ENCODE measurements at places on chromosomes 11 and 22. TPM values are rescaled to one million over a fixed set of nuclear protein-coding genes. Genes with fewer than 3 reads are reported as not detected.

DNA sequence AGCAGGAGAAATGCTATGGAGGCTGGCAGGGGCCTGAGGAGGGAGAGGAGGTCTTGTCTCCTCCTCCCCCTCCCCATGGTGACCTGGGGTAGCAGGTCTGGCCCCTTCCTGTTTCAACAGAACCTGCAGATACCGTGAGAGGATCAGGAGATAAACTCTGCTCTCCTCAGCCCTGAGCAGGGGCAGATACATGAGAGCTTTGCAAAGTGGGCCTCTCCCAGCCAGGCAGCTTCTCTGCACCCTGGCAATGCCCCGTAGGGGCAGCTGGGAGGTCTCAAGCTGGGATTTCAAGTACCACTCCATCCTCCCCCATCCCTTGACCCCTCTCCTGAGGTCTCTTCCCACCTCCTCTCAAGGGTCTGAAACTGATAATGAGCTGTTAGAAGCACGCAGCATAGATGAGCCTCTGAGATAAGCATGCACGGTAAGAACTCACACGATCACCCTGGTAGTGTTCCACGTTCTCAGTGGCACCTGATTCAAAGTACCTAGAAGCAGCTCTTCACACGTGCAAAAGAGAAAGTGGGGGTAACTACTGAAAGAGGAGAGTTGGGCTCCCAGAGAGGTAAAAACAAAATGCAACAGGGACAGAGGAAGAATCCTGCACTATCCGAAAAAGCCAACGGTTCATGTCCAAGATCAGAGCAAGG, 4.9 kb upstream of the CCDC86 start:
- no peak for DNase-seq

DNA sequence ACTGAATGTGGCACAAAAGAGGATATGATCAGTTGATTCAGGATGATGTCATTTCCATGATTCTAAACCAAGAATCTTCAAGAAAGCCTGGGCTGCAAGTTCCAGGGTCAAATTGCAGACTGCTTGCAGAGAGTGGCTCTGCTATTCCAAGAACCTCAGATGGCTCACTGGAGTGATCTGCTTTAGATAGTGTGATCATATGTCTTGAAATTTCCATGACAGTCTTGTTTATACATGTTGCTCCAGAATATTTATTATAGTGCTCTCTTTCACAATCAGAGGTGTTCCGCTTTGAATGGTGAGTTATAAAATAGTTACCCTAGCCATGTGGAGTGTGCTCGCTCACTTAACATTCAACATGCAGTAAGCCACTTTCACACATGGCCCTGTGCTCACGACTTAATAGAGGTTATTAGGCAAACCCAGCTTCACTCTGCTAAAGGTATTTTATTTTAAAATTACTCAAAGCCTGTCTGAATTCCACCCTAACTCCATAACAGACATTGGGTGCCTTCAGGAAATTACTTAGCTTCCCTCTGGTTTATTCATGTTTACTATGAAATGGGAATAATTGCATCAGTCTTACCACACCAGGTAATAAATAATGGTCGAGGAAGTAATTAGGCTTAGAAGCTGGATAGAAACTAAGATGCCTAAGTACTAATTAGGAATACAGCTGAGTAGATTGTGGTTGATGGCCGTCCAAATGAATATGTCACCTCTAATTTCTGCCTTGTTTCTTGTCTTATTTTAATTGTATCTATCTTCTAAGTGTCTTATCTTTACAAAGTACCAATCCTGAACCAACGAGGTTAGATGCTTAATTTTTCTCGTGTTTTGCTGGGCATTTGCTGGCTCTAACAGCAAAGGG, 187.9 kb downstream of the ETS1 start:
- DNase-seq: peak; percentile 50

DNA sequence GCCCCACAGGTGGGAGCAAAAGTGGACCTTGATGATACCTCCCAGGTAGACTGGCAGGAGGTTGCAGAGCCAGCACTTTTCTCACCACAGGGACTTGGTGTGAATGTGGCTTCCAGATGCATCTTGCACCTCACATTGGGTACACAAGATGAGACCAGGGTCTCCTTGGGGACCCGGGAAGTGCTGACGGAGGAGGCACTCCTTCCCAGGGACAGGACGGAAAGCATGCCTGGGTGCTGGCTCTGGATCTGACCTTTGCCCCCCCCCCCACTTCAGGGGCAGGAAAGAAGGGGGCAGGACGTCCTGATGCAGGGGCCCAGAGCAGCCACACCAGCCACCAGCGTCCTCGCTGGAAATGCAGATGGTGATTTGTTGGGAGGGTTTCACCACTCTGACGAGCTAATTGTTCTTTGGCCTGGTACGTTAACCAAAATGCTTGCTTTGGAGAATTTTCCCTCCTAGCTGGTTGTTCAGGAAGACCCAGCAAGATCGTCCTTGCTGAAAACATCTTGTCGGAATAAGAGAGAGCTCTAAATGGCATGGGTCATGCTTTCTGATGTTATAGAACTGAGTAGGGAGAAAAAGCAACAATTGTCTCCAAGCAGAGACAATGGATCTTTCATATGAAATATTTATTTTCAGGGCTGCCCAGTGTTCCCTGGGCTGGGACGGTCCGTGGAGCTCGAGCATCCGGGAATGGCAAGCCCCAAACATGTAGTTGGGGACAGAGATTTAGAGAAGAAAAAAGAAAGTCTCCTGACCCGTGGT, 74.4 kb upstream of the PPARA start:
- no peak for DNase-seq

INPPL1 gene
- total RNA-seq: 211 TPM

GRCh38 chr11:40340911-40341310, 1118.5 kb downstream of the LRRC4C start:
- DNase-seq: no peak

ANKK1 gene
- not detected for total RNA-seq

DNA sequence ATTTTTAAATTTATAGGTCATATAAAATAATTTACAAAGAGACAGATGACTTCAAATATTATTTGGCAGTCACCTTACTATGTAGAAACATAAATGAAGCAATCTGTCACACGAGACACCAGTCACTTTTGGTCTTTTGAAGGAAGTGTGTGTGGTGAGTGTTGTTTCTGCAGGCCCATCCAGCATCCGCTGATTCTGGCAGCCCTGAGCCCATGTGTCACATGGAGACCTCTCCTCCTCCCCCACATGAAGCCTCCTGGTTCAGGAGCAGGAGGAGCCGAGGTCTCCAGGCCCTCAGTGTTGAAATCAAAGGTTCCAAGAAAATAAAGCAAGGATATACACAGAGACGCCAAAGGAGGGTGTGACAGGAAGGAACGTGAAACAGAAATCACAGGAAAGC, 60.1 kb downstream of the ARFGAP3 start:
- peak; percentile 48 for DNase-seq

GRCh38 chr22:37457093-37457893, 28.9 kb downstream of the MFNG start:
- peak; percentile 60 for DNase-seq

- DNase-seq: no peak
These were observed 27.4 kb upstream of the GRIA4 start for GRCh38 chr11:105582497-105582896.

SYT9 gene
- total RNA-seq: 0.25 TPM

OR4A16 gene
- total RNA-seq: not detected

GRCh38 chr11:119108857-119109221, 1.7 kb downstream of the C2CD2L start:
- DNase-seq: no peak

DNA sequence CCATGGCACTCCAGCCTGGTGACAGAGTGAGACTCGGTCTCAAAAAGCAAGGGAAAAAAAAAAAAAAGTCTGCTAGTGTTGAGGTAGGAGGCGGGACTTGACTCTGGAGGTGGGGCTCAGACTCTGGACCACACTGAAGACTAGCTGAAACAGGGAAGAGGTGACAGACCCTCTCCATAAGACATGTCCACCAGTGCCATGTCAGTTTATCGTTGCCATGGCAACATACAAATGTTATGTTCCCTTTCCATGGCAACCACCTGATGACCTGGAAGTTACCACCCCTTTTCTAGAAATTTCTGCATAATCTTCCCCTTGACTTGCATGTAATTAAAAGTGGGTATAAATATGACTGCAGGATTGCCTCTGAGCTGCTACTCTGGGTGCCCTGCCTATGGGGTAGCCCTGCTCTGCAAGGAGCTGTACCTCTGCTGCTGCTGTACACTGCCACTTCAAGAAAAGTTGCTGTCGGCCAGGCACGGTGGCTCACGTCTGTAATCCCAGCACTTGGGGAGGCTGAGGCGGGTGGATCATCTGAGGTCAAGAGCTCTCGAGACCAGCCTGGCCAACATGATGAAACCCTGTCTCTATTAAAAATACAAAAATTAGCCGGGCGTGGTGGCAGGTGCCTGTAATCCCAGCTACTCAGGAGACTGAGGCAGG, 55.1 kb downstream of the KIAA1671 start:
- no peak for DNase-seq

EPS8L2 gene
- 6.0 TPM for total RNA-seq

SLC37A2 gene
- total RNA-seq: 1.3 TPM

DNA sequence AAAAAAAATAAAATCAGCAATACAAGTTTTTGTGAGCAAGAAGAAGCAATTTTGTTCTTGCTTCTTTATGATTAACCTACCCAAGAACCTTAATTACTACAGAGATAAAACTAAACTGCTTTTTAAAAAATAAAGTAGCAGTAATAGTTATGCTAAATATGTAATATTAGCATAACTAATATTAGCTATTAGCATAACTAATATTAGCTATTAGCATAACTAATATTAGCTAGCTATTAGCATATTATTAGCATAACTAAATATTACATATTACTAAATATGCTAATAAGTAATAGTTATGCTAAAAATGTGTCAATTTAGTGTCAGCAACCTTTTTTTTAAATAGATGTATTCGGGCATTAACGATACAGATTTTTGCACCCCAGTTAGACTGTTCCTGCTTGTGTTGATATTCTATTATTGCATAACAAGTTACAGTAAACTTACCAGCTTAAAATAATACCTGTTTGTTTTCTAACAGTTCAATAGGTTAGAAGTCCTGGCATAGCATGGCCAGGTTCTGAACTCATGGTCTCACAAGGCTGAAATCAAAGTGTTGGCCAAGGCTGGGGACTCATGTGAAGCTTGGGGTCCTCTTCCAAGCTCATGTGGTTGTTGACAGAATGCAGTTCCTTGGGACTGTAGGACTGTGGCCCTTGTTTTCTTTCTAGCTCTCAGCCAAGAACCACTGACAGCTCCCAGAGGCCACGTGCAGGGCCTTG, 48.4 kb downstream of the PDHX start:
- DNase-seq: no peak

GRCh38 chr22:38455530-38456271, 702 bp upstream of the KCNJ4 start:
- no peak for DNase-seq

CD248 gene
- not detected for total RNA-seq

GRCh38 chr11:35035894-35036408, 103.0 kb upstream of the CD44 start:
- peak; percentile 88 for DNase-seq

GRCh38 chr11:73017024-73017751, 124.9 kb downstream of the FCHSD2 start:
- DNase-seq: no peak

DNA sequence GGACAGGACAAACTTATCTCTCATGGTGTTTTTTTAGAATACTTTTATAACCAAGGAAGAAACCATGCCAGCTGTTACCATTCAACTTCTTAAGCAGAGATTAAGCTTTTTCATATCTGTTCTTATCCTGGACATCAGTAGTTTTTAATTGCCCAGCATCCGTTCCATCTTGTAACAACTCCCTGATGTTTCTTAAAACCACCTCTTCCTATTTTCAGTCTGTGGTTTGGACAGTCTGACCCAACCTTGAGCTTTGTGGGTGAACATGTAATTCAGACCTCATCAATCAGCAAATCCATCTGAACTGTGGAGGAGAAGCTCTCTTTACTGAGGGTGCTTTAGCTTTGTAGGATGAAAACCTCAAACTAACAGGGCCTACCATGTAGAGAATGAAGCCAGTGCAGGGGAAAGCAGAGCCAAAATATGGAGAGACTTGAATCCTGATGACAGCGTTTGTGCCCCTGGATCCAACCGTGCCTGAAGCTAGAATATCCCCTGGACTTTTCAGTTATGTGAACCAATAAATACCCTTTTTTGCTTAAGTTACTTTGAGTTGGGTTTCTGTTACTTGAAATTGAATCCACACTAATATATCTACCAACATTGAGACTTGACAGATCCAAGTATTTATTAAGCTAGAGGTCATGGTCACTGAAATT, 9.4 kb downstream of the TUG1 start:
- no peak for DNase-seq

MIAT gene
- total RNA-seq: 0.53 TPM

DNA sequence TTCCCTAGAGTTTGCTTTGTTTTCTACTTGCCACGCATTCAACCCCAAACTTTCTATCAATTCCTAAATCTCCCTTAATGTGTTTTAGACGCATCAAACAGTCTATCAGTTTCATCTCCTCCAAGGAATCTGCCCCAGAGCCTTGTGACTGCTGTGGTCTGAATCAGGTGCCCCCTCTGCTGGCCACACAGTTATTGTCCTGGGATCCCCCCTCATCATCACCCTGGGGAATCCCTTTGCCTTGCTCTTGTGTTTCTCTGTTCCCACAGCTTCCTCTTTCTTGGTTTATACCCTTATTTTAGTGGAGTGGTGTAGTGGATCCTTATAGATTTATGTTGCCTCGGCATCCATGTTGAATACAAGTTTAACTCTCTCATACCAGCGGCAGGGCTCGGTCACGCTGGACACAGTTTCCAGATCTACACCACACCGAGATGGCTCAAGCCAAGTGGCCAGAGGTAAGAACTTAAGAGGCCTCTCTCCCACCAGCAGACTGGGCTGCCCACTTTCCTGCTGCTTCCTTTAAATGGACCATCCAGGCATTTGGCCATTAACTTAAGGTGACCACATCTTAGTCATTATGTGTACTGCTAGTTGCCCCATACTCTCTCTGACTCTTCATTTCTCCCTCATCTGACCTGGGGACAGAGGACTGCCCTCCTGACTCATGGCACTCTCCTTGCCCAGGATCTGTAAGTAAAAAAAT, 8.2 kb downstream of the UPB1 start:
- DNase-seq: peak; percentile 76

DNA sequence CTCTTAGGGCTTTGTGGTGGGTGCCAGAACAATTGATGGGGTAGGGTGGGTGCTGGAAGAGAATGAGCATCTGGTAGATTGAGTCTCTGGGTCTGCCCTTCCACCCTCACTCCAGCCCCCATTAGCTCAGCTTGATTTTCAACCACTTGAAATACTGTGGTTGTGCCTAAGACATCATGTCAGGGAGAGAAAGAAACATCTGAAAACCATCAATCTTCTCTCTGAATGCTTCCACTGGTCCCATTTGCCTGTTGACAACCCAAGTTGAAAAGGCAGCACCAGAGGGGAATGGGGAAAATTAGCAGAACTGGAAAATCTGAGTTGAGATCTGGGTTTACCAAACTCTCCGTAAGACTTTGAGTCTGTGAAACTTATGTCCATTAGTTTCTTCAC, 26.1 kb downstream of the CD44 start:
- no peak for DNase-seq

- no peak for DNase-seq
These were observed 604.4 kb downstream of the BUD13 start for GRCh38 chr11:116168459-116168787.

Data from endothelial cell of umbilical vein (primary cell).